ENCODE measurements at places on chromosomes 12 and 14.

DNA sequence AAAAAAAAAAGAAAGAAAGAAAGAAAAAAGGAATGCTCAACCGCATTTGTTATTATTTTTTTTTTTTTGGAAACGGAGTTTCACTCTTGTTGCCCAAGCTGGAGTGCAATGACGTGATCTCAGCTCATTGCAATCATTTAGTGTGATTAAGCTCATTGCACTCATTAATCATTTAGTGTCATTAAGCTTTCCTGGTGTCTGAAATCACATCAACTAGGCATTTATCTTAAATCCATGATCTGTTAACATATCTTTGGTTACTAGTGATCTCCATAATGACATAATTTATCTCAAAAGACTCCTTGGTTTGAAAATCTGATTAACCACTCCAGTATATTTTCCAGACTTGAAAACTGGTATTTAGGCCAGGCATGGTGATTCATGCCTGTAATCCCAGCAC, 26.3 kb downstream of the ETFBKMT start:
- no peak for DNase-seq

GRCh38 chr14:70082394-70082793, 106.4 kb downstream of the SLC8A3 start:
- no peak for DNase-seq

DNA sequence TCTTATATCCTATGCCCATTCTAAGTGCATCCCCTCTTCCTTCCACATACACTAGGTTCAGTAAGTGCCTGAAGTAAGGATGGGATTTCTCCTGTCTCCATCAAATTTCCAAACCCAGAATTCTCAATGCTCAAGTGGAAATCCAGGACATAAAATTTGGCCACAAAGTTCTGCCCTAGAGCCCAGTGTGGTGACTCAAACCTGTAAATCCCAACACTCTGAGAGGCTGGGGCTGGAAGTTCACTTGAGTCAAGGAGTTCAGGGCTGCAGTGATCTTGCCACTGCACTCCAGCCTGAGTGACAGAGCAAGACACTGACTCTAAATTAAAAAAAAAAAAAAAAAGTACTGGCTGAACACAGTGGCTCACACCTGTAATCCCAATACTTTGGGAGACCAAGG, 4.5 kb upstream of the ARF3 start:
- DNase-seq: no peak

DNA sequence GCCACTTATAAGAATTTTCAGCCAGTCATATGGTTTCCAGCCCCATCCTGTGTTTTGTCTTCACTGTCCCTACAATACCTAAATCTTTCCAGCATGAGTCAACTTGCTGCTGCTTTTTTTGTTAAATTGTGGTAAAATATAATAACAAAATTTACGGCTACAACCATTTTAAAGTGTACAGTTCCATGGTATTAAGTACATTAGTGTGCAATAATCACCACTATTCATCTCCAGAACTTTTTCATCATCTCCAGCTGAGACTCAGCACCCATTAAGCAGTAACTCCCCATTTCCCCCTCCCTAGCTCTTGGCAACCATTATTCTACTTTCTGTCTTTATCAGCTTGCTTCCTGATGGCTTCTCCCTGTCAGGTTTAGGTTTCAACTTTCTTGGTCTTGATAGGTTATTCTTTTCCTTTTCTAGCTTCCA, 39.1 kb downstream of the FRS2 start:
- DNase-seq: no peak

DNA sequence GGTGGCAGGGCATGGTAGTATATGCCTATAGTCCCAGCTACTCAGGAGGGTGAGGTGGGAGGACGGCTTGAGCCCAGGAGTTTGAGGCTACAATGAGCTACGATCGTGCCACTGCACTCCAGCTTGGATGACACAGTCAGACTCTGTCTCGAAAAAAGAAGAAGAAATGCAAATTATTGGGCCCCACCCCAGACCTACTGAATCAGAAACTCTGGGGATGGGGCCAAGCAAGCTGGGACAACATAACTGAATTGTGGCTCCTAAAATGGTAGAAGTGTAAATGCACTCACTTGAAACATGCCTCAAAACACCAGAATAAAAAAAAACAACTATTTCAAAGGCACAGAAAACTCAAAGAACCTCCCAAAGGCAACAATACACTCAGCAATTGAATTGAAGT, 37.0 kb downstream of the CIT start:
- no peak for DNase-seq

- no peak for DNase-seq
These were observed 145.1 kb upstream of the GRIP1 start for GRCh38 chr12:66823857-66824570.

GRCh38 chr12:43836475-43836989, 651 bp downstream of the TMEM117 start:
- DNase-seq: no peak

DNA sequence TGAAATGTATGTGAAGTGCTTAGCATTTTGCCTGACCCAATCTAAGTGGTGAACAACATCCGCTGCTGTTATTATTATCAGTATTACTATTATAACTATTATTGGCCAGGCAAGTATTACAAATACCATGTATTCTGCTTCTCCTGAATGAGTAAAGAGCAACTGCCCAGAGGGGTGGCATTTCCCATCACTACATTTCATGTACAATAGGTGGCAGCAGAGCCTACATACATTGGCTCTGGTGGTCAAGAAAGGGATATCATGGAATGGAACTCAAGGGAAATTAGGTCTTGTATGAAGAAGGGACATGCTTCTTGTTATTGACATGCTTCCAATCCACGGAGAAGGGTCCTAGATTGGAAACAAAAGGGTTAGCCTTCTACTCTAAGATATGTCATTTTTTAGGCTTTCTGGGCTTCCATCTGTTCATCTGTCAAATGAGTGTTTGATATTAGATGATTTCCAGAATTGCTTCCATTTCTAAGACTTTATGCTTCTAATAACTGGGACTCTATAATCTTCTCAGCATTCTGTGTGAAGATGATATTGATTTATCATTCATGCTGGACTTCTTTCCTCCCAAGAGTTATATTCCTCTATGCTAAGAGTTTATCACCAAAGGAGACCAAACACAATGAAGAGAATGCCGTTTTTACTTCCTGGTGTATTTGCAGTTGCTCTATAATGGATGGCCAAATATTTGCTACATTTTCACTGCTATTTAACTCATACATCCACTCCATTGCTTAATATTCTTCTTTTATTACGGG, 239.1 kb downstream of the SSPN start:
- no peak for DNase-seq

DNA sequence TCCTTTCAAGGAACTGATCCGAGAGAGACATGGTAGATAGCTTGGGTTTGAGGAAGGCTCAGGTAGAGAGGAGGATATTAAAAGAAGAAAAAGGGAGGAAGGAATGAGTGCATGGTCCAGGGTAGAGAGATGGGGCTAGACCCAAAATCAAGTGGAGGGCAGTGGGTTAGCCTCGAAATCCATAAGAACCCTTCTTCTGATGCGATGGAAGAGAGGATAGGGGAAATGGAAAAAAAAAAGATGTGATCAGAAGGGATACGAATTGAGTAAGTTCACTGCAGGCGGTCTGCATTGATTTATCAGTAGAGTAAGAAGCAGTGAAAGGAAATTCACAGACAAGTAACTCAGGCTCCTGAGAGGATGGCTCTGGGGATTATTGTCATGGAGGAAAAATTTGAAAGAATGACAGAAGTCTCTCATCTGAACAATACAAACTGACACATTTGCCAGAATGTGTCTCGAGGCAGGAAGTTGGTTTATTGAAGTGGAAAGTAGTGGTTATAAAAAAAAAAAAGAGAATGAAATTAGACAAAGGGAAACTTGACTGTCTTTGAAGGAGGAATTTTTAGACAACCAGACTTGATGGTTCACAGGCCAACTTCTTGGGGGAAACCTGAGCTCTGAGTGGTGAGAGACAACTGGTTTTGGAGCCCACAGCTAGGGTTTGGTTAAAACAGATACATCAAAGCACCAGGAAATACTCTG, 10.2 kb downstream of the PPFIBP1 start:
- DNase-seq: no peak

GRCh38 chr12:110270125-110270962, 10.7 kb upstream of the ATP2A2 start:
- DNase-seq: no peak

DNA sequence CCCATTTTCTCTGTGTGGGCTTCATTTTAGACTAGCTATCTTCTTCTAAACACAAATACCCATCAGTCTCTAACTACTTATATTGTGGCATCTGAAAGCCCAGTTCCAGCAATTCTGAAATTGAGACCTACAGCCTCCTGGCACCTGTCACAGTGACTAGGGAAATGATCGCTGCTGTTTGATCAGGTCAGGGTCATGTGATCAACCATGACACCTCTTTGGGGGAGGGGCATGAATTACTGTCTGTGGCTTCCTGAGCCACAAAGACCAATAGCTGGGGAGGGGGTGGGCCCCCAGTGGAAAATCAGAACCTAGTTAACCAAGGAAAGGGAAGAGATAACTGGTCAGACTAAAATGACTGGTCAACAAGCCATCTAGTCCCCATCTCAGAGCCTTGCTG, 14.1 kb downstream of the WSCD2 start:
- DNase-seq: no peak

GRCh38 chr14:91879196-91879595, 11.9 kb upstream of the TC2N start:
- DNase-seq: no peak

GRCh38 chr12:31903025-31903424, 56.2 kb upstream of the RESF1 start:
- no peak for DNase-seq

GRCh38 chr14:69045857-69046475, 66.9 kb upstream of the ACTN1 start:
- DNase-seq: no peak

DNA sequence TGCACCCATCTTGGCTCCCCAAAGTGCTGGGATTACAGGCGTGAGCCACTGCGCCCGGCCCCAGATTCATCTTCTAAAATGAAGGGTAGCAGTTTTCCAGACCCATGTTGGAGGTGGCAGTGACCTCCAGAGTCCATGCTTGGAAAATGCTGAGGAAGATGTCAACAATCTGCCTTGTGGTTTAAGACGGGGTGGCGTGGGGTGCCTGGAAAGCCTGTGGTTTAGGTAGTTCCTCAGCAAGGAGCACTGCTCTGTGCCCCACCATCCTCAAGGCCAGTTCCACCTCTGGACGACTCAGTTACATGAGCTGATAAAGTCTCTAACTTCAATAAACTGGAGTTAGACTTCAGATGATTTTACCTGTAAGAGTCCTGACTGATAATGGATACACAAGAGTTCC, 48.6 kb downstream of the DRAM1 start:
- DNase-seq: no peak

DNA sequence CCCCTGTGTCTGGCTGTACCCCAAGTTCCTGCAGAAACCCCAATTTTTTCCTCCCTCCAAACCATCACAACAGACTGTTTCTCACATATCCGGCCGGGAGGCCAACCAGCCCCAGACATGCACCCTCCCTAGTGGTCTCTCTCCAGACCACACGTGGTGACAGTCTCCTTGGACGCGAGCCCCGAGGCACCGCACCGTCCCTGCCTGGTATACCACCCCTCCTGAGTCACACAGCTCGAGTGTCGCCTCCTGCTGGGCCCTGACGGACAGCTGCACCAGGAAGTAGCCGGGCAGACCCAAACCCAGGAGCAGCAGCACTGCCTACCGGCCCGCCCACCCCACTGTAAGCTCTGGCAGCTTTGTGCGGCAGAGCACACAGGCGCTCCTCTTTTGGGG, 97.4 kb downstream of the RFLNA start:
- DNase-seq: no peak

GRCh38 chr12:97132270-97132669, 225.2 kb downstream of the NEDD1 start:
- no peak for DNase-seq

DNA sequence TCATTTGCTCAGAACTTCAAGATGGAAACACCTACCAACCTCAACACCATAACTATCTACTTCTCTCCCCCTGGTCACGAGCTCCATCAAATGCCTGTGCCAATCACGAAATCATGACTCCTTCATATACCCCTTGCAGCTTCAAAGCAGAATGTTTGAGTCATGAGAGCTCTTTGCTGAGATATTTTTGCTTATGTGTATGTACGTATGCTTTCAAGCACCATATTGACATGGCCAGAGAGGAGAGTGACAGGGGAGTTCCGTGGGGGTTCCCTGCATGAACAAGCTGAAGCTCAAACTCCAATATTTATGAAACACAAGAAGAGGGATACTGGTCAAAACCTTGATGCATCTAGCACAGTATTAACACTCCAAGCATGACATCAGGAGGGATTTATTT, 374.4 kb downstream of the DPF3 start:
- DNase-seq: no peak

- no peak for DNase-seq
These were observed 17.2 kb downstream of the NAV3 start for GRCh38 chr12:77847680-77848431.

- no peak for DNase-seq
These were observed 29.0 kb upstream of the A2M start for GRCh38 chr12:9144730-9145106.

- no peak for DNase-seq
These were observed 119.8 kb upstream of the CPM start for GRCh38 chr12:69052613-69053408.

GRCh38 chr14:53003776-53004175, 52.9 kb upstream of the FERMT2 start:
- DNase-seq: no peak

DNA sequence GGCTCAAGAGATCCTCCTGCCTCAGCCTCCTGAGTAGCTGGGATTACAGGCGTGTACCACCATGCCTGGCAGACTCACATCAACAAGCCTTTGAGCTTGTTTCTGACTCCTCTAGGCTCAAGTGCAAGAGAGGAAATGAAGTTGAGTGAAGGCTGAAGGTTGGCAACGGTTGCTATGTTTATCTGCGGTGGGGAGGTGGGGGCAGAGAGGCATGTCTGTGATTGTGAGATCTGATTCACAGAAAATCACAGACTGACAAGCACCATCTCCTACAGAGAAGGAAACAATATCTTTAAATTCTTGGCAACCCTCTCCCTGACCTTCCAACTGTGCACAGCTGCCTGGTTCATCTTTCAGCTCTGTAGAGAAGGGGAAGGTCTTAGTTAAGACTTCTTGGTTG, 22.1 kb upstream of the NINJ2 start:
- peak; percentile 69 for DNase-seq

- no peak for DNase-seq
These were observed 63.7 kb upstream of the PPP1R12A start for GRCh38 chr12:79998554-79998953.

DNA sequence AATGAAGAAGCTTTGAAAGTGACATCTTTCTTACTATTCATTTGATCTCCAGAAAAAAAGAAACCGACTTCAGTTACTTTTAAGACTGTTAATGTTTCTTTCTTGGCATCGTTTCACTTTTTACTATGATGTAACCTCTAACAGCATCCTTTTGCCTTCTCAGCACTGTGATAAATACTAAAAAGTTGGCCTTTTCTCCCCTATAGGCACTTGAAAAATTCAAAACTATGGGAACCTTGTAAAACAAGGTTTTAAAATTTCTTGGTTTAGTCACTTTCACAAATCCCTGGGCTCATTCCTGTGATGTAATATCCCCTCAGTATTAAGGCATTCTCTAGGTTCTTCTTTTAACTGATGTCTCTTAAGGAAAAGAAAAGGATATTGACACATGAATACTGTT, 281.8 kb downstream of the EGLN3 start:
- DNase-seq: no peak
